Stimulated activated CD8-positive, alpha-beta memory T cell treated with anti-CD3 and anti-CD28 coated beads, Interleukin-4, amount 100 ng/mL, for 1 hour (primary cell): ENCODE measurements at places on chromosomes 11 and 22.

GRCh38 chr11:65445101-65445603 is 22.6 kb downstream of the NEAT1 start:
- no peak for DNase-seq

- no peak for DNase-seq
These were observed 17.9 kb upstream of the CTSD start for GRCh38 chr11:1781593-1781975.

- DNase-seq = no peak
These were observed 112.0 kb upstream of the ARHGAP42 start for GRCh38 chr11:100574894-100575769.

- no peak for DNase-seq
These were observed 5.8 kb upstream of the LGALS1 start for GRCh38 chr22:37669586-37669985.

DNA sequence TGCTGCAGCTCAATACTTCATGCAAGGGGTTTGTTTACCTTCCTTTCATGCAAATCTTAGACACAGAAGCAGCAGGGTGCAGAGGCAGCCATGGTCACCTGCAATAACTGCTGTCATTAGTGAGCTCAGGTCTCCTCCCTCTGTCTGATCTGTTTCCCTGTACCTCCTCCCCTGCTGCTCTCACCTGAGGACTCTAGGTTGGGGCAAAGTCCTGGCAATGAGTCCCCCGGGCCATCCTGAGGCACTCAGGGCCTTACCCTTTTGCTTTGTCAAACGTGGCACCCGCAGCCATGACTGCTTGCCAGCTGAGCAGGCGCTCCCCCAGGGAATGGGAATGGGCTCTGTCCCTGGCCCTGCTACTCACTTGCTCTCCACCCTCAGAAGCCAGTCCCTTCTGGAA is 3.9 kb downstream of the LRRC10B start:
- DNase-seq = no peak

- no peak for DNase-seq
These were observed 179.0 kb downstream of the GRM5 start for GRCh38 chr11:88886796-88887195.

GRCh38 chr11:64372802-64373597 is 14.0 kb downstream of the RPS6KA4 start:
- no peak for DNase-seq

GRCh38 chr11:504994-505344 is 2.1 kb downstream of the RNH1 start:
- no peak for DNase-seq

DNA sequence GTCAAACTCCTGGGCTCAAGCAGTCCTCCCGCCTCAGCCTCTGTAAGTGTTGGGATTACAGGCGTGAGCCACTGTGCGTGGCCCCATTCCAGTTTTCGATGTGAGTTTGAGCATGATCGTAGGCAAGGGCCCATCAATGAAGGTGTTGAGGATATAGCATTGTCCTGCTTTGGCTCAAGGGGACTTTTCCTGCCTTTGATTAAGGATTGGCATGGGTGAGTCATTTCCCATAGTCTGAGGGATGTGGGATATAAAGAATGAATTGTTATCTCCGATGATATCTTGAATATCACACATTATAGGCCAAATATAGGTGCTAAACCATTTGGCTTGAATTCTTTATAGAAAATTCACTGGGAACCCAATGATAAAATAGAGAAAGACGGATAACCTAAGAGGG is 30.4 kb downstream of the STIM1 start:
- DNase-seq = no peak

GRCh38 chr22:17832665-17833064 is 58.4 kb upstream of the BID start:
- no peak for DNase-seq

- no peak for DNase-seq
These were observed 121.8 kb downstream of the ETS1 start for GRCh38 chr11:128465531-128465930.

GRCh38 chr11:105100981-105101630 is 38.5 kb downstream of the CARD18 start:
- no peak for DNase-seq

GRCh38 chr11:120832481-120833238 is 191.2 kb upstream of the TBCEL start:
- DNase-seq = no peak

DNA sequence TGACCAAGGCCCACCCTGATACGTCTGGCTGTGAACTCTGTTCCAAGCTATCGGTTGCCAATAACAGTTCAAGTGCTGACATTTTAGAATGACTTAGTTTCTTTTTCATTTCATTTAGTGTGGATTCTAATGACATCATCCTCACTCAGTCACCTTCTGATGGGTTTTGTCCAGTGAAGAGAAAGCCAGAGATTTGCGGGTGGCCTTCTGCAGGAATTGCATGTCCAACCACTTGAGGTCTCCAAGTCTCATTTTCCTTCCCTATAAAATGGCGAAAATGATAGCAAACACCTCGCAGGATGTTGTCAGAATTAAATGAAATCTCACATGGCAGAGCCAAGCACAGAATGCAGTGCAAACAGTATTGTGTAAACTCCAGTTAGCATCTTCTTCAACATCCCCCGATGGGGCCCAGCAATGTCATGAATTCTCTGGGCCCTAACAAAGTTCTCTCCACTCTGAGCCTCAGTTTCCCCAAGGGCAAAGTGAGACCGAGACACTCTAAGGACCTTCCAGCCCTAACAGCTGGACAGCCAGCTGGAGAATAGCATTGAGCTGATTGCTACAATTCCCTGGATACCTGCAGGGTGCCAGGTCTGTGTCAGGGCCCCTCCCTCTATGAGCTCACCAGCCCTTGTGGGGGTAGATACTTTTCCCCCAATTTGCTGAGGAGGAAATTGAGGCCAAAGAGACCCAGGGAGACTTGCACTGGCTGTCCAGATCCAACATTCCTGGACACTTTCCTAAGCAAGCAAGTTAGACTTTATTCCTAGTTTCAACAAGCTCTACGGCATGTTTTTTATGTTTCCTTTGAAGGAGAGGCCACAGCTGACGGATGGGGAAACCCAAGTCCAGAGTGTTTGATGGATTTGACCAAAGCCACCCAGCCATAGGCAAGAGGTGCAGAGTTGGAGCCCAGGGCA is 286.7 kb downstream of the MN1 start:
- no peak for DNase-seq

DNA sequence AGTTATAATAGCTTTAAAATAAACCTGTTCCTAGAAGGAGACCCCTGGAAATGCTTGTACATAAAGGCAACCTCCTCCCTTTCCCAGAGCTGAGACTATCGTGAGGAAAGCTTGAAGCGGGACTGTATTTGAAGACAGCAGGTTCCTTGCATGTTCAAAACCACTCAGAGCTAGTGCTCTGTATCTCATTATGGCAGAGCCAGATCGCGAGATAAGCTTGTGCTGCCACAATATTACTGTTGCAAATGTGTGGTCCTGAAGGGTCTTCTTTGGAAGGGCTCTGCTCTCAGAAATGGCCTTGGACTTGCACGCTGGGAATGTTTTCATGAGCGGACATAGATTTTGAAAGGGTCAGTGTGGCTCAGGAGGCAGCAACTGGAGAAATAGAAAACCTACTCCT is 168.2 kb downstream of the KIRREL3 start:
- no peak for DNase-seq

- DNase-seq = no peak
These were observed 86.9 kb upstream of the NNMT start for GRCh38 chr11:114209343-114209742.

GRCh38 chr11:68958211-68958610 is 22.6 kb downstream of the MRGPRD start:
- no peak for DNase-seq

DNA sequence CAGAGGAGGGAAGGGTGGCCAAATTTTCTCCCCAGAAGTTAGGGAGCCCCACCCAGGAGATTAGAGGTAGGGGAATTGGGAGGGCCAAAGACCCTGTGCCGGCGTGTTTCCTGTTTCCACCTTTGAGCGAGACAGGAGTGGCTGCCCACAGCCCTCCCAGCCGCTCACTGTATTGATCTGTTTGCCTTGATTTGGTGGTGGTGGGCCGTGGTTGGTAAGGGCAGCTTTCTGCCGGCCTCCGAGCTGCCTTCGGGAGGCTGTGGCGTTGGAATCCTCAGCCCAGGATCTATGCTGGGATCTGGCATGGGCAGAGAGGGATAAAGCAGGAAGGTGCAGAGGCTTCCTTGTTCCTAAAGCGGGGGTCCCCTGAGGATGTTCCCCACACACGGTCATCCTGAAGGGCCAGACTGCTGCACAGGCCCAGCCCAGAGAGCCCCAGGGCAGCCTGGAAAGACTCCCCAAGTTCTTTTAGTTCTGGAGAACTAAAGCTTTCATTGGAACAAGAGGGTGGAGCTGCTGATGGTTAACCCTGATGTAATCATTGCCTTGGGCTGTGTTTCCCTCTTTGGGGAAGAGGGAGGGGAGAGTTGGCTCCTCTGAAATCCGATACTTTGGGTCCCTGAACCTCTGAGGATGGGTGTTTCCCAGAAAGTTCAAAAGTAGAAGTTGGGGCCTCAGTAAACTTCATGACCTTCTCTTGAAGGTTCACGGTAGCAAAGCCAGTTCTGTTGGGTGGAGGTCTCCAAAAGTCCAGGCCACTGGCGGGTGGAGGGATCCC is 7.2 kb downstream of the FAM83F start:
- no peak for DNase-seq

DNA sequence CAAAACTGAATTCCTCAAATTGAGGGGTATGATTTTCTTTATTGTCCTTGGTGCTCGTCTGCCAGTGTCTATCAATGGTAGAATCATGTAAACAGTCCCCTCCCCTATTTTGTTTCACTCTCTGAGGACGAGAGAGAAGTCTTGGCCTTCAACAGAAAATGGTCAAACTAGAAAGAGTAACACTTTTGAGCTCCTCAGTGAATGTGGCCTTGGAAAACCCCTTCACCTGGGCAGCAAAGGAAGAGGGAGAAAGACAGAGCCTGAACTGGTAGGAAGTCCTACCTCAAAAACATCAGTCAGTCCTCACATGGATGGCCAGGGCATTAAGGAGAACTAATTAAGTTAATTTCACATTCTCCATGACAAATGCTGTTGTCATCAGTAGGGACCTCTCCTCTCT is 86.1 kb upstream of the TOP3B start:
- no peak for DNase-seq

GRCh38 chr11:62727872-62728170 is 465 bp upstream of the TTC9C start:
- DNase-seq = peak; percentile 49

- DNase-seq = no peak
These were observed 36.4 kb downstream of the DKK3 start for GRCh38 chr11:11971906-11972547.

- DNase-seq = no peak
These were observed 1.7 kb downstream of the TM7SF2 start for GRCh38 chr11:65113361-65113756.

DNA sequence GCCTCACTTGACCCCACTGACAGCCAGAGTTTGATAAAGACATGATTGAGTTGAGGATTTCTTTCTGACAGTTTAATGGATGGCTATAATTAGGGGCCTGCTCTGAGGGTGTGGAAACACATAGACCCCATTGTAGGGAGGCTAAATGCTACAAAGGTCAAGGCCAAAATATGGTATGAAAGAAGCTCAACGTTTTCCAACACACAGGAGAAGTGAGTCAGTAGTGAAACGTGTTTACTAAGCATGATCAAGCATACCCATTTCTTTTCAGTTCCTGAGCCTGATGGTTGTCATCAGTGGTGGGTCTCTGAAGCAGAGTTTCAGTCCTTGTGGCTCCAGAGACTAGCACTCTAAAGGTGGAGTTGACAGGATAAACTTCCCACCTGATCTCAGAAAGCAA is 69.7 kb downstream of the SNX19 start:
- no peak for DNase-seq
